ENCODE measurements at places on chromosomes 2 and 18.
A peak's percentile ranks its signal among the peaks of the same experiment; 100 is the strongest.

- DNase-seq = no peak
Observed at GRCh38 chr2:45156605-45157004, 147.4 kb upstream of the SIX2 start.

DNA sequence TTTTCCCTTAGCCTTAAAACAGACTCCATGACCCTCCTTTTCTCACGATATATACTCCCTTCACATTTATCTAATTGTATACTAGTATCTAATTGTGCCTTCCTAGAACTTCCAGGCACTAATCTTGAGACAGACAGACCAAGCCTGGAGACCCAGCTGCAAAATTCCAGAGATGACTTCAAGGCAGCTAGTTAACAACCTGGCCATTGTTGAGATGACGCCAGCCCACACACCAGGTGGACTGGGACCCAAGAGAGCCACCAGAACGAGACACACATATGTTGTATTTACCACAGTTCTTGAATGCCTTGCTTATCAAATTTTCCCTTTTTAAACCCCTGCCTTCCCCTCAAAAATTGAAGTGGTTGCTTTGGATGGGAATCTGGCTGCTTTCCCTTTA is 48.9 kb upstream of the SELENOI start:
- no peak for DNase-seq

GRCh38 chr18:64238076-64238475 is 89.2 kb upstream of the LINC00305 start:
- no peak for DNase-seq

GRCh38 chr2:113324684-113325160 is 46.0 kb upstream of the PAX8 start:
- peak; percentile 16 for DNase-seq

- no peak for DNase-seq
Observed at GRCh38 chr2:144239726-144240125, 280.2 kb downstream of the ZEB2 start.

DNA sequence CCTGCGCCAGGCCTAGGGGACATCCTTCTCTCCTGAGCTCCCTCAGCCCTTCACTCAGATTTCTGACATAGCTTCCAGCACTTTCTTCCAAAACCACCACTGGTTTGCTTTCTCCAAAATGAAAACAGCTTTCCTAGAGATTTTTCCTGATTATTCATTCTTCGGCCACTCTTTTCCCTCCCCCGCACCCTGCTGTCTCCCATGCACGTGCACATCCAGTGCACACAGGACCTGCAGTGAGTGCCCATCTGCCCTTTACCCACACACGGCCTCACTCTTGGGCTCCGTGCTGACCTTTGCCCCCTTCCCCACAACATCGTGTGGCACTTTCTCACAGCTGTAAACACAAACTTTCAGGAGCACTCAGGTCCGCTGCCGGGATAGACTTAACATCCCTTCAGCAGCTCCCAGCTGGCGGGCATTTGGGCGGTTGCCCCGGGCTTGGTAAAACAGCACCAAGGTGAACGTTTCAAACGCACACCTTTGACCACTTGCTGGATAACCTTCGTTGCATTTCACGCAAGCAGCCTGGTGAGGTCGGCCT is 25.8 kb downstream of the KIF1A start:
- DNase-seq = no peak

- no peak for DNase-seq
Observed at GRCh38 chr2:121886059-121886458, 130.6 kb downstream of the TSN start.

GRCh38 chr2:24642351-24642750 is 150.8 kb downstream of the PTRHD1 start:
- DNase-seq = no peak

DNA sequence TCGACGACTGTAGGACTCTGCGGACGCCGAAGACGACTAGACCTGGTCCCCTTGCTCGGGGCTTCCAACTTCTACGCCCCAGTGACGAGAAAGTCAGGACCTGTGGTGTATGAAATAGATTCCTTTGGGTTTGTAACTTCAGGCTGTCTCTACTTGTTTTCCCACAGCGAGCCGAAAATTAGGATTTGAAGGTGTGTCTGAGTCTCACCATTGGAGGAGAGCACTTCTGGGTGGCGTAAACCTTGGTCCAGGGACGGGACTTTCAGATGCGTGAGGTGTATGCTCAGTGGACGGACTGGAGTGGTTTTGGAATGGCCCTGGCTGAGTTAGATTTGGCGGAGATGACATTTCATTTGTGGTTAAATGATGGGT is 1.3 kb downstream of the BIRC6 start:
- DNase-seq = no peak

GRCh38 chr2:168198476-168199207 is 48.8 kb downstream of the STK39 start:
- DNase-seq = no peak

DNA sequence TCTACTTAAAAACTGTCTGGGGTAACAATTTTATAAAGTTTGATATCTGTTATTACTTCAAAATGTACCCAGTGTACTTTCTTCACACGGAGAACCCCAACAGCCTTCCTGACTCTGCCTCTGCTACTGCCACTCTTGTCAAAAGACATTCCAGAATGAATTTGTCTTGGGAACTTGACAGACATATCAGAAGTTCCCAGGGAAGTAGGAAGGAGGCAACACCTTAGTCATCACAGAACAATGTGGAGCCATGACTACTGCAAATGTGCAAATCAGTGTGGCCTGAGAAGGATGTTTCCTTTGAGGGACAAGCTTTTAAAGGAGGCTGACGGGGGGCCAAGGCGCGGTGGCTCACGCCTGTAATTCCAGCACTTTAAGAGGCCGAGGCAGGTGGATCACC is 133.8 kb upstream of the RNF152 start:
- DNase-seq = no peak

DNA sequence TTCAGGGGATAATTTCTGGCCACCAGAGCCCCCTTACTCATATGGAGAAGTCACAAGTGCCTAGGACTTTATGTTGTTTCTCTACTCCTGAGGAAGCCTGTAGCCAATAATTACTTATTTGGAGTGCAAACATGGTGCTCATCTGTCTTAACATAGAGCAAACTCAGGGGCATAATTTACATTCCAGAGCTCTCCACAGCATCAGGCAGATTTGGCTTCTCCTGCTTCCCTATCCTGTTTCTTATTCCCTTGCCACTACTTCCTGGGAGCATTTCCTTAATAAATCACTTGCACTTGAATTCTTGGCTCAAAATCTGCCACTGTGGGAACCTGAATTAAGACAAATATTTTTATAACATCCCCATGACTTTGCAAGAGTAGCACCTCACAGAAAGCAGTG is 960.9 kb downstream of the SOCS6 start:
- no peak for DNase-seq
